Stimulated activated CD8-positive, alpha-beta memory T cell treated with anti-CD3 and anti-CD28 coated beads, Interleukin-2, amount 100 ng/mL, for 48 hours (primary cell): ENCODE measurements at places on chromosomes 1 and 21.

DNA sequence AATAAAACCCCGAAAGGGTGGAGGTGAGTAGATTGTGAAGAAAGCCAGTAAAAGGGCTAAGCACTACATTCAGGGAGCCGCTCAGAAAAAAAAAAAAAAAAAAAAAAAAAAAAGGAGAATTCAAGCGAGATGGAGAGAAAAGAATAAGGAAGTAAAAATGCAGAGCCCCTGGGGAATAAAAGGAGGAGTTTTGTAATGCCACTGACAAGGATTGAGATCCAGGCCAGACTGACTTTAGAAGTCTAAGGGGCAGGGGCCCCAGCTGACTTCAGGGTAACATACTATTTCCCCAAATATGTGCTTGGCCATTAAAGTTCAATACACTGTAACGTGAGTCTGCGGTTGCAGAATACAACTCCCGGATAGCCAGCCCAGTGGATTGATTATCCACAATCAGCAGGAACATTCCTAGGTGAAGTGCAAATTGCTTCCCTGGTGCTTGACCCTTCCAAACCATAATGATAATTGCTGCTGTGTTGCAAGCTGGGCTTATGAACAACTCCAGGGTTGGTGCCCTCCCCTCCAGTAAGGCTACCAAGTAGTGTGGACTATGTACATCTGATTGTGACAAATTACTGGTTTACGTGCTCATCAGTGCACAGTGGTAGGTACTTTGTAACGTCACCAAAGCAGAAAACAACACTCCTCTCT is 30.7 kb upstream of the RRP15 start:
- no peak for DNase-seq

DNA sequence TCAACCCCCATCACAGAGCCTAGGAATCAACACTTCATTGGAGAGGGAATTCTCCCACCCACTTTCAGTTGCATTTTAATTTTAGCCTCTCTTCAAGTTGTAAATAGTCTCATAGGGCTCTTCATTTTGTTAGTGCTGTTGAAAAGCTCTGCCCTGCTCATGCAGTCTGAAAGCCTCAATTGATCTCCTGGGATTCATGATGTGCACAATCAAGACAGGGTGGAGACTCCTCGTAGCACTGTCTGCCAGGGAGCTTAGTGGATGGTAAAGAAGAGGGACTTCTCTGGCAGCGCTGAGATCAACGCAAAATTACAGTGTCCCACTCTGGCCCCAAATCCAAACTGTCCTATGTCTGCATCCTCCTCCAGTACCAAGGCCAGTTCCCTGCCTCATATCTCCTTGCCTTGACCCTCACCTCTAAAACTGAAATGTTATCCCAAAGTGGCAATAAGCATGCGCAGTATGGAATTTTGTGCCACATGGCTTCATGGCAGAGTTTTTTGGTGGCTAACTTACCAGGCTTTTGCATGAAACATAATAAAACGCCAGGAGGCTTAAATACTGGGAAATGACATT is 282.2 kb downstream of the CACNA1E start:
- no peak for DNase-seq

DNA sequence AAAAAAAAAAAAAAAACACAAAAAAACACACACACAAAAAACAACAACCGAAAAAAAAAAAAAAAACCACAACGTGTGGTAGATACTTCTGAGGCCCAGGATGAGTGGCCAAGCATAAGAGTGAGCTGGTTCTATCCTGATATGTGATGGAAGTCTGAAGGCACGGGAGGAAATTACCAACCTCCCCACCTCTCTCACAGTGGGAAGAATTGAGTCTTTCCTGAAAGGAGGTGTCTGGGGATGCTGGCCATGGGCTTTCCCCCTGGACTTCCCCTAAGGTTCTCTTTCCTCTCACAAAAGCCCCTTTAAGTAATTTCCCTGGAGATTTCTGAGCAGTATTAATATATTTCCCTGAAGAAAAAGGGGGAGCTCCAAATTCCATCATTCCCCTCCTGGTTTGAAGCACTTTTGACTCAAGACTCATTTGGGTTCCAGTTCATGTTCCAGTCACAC is 5.2 kb downstream of the TMCC2 start:
- no peak for DNase-seq

GRCh38 chr1:96918406-96918805 is 196.8 kb downstream of the PTBP2 start:
- no peak for DNase-seq

GRCh38 chr1:175963740-175964139 is 220.3 kb upstream of the TNR start:
- no peak for DNase-seq

- DNase-seq = no peak
These were observed 604.2 kb downstream of the LRRIQ3 start for GRCh38 chr1:73593804-73594203.

- no peak for DNase-seq
These were observed 66.4 kb upstream of the BTG3 start for GRCh38 chr21:17679002-17679600.

DNA sequence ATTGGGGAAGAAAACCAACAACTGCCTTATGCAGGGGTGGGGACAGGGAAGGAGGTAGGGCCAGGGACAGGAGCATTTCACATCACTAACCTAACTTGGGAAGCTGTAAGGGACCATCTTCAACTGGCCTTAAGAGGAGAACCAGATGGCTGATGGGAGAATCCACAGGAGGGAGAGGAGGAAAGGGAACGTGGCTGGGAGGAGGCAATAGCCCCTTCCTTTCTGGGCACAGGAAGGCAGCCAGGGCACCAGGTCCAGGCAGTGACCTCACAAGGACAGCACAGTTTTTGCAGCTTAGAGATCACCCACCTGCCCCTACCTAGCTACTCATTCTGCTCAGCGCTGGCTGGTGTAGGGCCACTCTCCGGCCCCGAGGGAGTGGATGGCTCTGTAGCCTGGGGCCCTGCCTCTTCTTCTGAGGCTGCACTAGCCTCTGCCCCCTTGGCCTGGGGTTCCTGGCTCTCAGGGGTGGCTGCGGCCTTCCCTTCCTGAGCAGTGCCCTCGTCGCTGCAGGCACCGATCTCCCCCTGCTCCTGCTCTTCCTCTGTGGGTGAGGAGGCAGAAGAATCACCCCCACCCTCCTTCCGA is 1.7 kb downstream of the MARCKSL1 start:
- no peak for DNase-seq
